Epithelial cell of proximal tubule (primary cell): ENCODE measurements at places on chromosomes 12 and 14. TPM values are rescaled to one million over a fixed set of nuclear protein-coding genes. Genes with fewer than 3 reads are reported as not detected.

The HOXC12 gene
- total RNA-seq, result not detected in 2 replicates

- DNase-seq, result no peak
These were observed 103.7 kb downstream of the ETV6 start for GRCh38 chr12:11753150-11753499.

The CACNA1C gene
- total RNA-seq, result not detected in 2 replicates

The RPAP3 gene
- total RNA-seq, result 19.2 and 23.1 TPM in 2 replicates
